Activated T-cell treated with anti-CD3 and anti-CD28 coated beads for 48 hours (primary cell): ENCODE measurements at places on chromosomes 5 and 9.

GRCh38 chr5:55597014-55597981, 62.5 kb upstream of the PLPP1 start:
- no peak for DNase-seq

DNA sequence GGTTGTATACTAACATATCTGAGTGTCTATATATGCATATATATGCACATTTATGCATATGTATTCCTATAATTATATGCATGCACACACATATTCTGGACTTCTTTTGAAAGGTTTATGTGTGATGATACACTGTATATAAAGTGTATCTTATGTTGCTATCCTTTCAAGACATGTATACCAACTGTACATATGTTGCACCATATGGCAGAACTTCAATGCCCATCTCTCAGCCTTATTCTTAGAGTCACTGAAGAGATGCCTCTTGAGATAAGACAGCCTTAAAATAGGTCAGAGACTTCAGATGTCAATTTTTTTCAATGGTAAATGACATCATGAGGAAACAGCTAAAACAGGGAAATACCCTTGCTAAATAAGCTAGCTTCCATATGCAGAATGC, 461.4 kb downstream of the SPATA31D1 start:
- DNase-seq: no peak

DNA sequence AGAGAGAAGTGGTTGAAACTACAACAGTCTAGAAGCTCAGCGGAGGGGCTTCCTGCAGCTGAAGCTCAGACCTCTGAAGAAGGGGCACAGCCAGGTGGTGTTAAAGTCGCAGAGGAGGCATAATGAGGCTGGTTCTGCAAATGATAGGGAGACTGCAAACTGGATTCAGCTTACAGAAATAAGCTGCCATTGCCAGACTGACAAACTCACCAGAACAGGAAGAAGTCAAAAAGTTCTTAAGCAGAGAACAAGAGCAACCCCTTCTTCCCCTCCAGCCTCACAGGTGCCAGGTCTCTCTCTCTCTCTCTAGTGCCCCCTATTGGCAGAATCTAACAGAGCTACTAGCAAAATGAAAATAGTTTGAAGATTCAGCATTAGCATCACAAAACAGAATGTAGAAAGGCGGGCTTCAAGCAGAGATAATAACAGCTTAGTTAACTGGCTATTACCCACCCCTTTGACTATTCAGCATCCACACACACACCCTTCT, 76.7 kb downstream of the GRAMD2B start:
- DNase-seq: no peak

DNA sequence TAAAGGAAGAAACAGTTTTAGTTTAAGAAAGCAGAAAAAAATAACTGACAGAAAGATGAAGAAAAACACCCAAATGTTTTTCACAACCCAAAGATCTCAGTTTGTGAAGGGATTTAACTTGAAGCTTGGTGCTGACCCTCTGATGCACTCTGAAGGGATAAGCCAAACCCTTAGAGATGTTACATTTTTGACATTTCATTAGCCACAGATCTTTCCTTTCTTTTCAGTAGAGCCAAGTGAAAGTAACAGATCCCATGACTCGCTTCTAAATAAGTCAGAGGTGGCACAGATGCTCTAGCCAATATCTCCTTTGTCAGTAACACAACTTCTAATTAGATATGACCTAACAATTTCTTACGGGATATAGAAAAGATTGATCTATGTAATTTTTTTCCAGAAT, 394.5 kb upstream of the EDIL3 start:
- DNase-seq: no peak

- no peak for DNase-seq
These were observed 40.4 kb upstream of the SMU1 start for GRCh38 chr9:33116860-33117259.
